Hematopoietic multipotent progenitor cell (in vitro differentiated cells): ENCODE measurements at places on chromosomes 5 and 9.

DNA sequence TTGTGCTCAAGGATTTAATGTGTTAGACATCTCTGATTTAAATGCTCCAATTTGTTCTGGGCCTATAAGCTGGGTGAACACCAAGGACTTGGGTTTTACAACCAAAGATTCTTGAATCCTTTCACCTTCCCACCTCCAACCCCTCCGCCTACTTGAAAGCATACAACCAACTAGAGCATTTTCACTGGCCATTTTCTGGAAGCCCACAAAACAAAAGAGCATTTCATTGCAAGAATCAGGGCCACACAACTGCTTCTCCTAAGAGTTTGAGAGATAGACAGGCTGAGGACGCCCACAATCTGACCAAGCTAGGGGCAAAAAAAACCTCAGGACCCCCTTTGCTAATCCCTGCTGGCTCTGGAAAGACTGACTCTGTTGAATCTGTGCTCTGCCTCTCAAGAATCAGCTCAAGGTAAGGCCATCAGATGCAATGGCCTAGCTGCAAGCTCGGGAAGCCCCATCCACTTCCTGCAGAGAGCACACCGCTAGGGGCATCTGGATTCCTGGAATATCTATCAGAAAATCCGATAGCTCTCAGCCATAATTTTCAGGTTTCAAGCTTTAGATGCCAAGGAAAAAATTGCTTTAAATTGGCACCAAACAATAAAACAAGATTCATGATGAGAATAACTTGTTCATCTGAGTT is 57.7 kb downstream of the RETREG1 start:
- no peak for DNase-seq

- DNase-seq, result no peak
These were observed 8.6 kb upstream of the OXCT1 start for GRCh38 chr5:41878643-41879478.

DNA sequence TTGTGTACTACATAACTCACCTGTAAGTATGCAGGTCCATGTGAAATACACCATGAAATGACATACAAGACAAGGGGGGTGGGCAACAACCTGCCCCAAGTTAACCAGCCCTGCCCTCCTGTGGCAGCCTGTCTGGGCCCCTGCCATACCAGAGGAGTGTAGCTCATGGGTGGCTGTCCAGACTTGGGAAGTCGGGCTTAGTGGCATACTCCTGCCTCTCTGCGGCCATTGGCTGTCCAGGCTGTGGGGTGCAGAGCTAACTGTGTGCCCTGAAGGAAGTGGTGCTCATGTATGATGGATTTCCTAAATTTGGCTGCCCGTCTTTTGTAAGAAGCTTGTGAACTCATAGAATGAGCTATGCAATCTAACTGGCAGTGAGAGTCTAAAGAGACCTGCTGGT is 47.0 kb downstream of the GPR107 start:
- DNase-seq, result no peak

GRCh38 chr5:65803699-65804391 is 81.8 kb downstream of the NLN start:
- DNase-seq, result peak; percentile 37

DNA sequence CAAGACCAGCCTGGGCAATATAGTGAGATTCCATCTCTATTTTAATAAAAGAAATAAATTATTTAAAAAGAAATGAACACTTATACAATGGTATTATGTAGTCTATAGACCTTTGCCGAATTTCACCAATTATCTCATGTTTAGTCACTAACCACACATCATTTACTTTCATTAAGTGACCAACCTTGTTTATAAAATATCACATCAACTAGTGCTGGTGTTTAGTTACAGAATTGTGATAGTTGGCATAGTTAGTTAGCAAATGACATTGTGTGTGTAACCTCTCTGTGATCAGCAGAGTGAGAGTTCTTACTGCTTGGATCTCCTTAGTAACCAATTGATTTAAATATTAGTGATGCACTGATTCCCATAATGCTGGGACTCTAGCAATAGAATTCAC is 71.8 kb downstream of the PRR16 start:
- DNase-seq, result no peak

GRCh38 chr9:82124090-82124489 is 135.5 kb downstream of the SPATA31D1 start:
- no peak for DNase-seq

- no peak for DNase-seq
These were observed 274.8 kb upstream of the ADRA1B start for GRCh38 chr5:159641371-159642039.

- no peak for DNase-seq
These were observed 33.3 kb downstream of the TLE4 start for GRCh38 chr9:79604921-79605562.

- no peak for DNase-seq
These were observed 101.7 kb upstream of the FCN2 start for GRCh38 chr9:134778841-134779411.

DNA sequence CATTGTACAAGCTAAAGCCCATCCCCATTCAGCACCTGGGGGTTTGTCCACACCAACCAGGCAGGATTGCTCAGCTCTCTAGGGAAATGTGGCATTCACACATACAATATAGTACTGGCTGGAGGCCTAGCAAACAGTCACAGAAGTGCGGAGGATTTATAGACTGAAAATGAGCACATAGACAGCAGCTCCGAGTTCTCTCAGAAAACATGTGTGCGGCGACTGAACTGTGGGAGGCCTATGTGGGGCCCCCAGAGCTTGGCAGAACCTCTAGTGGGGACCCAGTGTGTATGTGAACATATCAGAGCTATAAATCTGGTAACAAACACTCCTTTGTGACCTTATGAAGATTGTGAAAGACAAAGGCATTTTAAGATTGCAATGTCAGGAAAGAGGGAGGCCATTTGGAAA is 431.1 kb downstream of the DTWD2 start:
- DNase-seq, result no peak

DNA sequence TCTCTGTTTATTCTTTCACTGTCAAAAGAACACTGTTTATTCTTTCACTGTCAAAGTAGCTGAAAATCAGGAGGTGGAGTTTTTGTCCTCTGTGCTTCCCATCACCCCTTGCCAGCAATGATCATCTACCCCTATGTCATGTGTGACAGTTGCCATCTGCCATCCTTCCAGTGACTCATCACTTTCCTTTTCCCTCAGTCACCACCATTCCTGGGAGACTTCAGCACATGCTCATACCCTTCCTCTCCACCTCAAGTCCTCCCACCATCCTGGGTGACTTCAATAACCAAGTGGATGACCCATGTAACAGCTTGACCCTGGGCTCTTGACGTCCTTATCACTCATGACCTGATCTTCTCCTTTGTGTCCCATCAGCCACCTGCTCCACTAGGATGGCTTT is 43.3 kb upstream of the RASEF start:
- DNase-seq, result no peak

DNA sequence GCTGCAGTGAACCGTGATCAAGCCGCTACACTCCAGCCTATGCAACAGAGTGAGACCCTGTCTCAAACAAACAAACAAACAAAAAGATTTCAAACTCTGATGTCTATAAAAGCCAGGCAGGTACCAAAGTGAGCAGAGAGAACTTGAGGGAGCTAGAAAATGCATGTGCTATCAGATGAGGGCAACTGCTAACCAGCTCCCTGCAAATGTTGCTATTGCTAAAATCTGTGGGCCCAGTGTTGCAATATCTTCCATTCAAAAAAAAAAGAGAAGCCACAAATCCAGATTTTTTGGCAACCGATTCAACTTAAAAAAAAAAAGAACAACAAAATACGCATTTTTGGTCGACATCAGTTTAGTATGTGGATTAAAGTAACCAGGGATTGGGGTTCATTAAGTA is 5.5 kb downstream of the UBE2D2 start:
- peak; percentile 33 for DNase-seq

GRCh38 chr5:141717043-141717442 is 35.0 kb upstream of the ARAP3 start:
- DNase-seq, result no peak

DNA sequence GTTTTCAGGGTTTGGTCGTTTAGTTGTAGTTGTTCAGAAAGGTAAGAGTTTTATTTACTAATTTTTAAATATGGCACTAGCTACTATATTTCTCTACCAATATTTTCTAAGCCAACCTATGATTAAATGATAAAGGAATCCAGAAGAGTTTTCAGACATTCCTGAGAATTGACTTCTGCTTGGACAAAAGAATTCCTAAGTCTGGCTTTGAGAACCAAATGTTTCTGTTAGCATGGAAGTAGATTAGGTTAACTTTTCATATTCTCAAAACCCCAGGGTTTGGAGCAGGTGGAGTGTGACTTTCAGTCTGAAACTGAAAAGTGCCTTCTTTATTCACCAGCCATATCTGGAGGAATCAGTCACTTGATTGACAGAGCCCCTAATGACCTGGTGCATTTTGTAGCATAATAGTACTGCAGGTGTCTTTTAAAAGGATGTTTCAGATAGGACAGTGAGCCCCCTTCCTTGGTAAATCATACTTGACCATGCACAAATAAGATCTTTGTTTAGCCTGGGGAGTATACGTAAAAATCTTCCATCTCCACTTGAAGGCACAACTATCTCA is 457.0 kb upstream of the ZNF462 start:
- no peak for DNase-seq

- DNase-seq, result no peak
These were observed 10.5 kb upstream of the ADGRD2 start for GRCh38 chr9:124439686-124440243.

DNA sequence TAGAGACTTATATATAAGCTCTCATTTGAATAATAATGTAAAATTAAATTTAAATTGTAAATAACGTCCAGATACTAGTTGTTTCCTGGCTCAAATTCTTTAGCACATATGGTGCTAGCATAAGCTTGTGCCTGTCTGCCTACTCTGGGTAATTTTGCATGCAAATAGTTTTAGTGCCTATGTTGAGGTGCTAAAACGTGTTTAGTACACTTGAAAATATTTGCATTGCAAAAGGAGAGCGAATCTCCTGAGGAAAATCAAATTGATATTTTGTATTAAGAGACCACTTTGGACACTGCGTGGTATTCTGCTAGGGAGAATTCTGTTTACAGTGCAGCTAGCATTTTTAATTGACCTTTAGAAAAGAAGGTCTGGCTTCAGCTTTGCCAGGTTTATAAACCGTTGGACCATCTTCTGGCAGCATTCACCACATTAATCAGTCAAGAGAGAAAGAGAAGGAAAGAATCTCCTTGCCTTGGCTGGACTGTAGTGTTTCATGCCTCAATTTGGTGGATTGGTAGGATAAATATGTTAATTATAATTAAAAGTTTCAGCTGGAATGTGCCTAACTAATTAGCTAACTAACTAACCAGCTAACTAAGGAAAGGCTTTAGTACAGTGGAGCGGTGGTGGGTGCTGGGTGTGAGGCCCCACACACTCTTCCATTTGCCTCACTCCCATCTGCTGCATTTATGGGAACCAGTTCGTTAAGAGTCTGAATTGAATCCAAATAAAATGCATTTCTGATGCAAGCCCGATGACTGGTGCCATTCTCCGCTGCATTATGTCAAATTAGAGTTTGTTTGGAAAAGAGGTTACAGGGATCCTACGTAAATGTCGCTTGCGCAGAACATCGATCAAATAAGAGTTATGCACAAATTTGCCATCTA is 150.1 kb upstream of the MPDZ start:
- no peak for DNase-seq

DNA sequence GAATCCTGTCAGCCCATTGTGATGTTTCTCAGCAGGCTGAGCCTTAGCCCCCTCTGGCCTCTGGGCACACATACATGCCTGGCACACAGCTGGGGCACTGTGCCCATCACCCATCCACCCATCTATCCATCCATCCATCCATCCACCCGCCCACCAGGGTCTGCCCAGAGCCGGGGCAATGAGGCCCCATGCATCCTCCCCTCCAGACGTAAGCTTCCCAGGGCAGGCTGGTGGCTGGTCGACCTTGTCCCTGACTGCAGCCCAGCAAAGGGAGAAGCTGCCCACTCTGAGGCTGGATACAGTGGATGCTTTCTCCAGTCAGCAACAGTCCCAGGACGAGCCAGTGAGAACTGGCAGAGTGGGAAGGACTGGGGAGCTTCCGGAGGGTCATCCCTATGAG is 21.1 kb upstream of the SLC25A51 start:
- no peak for DNase-seq

- DNase-seq, result no peak
These were observed 67.7 kb downstream of the ADAMTS16 start for GRCh38 chr5:5207828-5208227.

DNA sequence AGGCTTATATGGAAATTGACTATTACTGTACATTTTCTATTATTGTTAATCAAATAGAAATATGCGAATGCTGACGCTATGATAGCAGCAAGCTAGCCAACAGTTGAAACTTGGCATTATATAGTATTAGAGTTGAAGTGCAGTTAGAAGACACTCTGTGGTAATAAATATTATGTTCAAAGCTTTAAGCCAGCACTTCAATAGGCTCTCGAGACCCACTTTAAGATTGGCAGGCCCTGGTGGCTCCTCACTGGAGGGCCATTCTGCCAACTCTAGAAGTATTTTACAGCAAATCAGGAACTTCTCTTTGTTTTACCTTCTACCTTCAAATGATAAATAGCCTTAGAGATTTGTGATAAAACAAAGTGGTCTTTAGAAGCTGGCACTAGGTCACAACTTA is 2029.0 kb upstream of the WWC1 start:
- no peak for DNase-seq

- no peak for DNase-seq
These were observed 18.5 kb downstream of the NEURL1B start for GRCh38 chr5:172659570-172659908.

GRCh38 chr5:68884883-68885282 is 208.9 kb upstream of the SLC30A5 start:
- DNase-seq, result no peak

GRCh38 chr5:96716007-96716406 is 53.8 kb downstream of the CAST start:
- no peak for DNase-seq

DNA sequence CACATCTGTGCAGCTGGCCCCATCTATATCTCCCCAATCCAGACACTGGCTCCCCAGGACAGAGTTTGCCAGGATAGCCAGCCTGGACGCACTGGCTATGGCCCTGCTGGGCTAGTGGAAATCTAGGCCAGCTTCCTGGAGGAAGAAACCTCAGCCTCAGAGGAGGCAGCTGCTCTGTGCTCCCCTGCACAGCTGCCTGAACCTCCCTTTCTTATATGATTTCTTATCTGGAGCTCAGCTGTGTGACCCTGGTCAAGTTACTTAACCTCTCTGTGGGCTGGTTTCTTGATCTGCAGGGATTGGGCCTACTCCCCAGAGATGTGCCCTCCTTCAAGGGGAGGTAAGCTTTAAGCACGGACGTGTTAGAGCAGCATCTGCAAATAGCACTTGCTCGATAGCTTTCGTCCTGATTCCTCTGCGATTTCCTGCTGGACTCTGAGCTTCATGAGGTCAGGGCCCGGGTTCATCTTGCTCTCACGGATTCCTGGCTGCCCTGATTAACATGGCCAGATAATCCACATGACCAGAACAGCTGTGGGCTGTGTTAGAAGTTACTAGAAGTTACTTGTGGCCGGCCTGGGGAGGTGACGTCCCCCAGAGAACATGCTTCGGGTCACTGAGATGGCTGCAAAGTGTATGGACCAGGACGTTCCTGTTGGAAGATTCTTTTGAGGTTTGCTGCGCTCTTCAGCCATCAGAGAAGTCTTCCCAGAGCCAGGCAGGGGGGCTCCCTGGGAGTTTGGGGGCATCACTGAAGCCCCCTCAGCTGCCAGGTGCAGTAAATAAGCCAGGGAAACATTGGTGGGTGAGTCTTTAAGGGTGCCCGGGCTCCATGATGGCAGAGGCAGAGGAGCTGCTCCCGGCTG is 14.5 kb downstream of the C9orf50 start:
- DNase-seq, result no peak
